ENCODE measurements at places on chromosomes 16 and 17. TPM values are rescaled to one million over a fixed set of nuclear protein-coding genes. Genes with fewer than 3 reads are reported as not detected.

- peak; percentile 94 for DNase-seq
Measured at GRCh38 chr17:45170931-45171337, 9.3 kb downstream of the HEXIM2 start.

DNA sequence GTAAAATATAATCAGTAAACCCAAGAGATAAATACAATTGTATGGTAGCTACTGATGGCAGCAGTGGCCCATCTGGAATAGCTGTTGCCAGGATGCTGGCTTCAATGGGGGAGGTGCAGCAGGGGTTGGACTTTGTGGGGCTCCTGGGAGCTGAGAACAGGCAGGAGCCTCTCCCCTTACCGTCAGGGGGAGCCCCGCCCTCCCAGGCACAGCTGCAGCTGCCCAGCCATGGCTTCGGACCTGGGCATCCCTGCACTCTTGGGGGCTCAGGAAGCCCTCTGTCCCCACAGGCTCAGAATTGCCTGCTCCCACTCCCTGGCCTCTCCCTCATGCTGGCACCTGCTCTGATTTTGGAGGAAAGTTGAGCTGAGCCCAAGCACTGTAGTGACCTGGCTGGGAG is 741.1 kb downstream of the CDH11 start:
- DNase-seq = no peak

DNA sequence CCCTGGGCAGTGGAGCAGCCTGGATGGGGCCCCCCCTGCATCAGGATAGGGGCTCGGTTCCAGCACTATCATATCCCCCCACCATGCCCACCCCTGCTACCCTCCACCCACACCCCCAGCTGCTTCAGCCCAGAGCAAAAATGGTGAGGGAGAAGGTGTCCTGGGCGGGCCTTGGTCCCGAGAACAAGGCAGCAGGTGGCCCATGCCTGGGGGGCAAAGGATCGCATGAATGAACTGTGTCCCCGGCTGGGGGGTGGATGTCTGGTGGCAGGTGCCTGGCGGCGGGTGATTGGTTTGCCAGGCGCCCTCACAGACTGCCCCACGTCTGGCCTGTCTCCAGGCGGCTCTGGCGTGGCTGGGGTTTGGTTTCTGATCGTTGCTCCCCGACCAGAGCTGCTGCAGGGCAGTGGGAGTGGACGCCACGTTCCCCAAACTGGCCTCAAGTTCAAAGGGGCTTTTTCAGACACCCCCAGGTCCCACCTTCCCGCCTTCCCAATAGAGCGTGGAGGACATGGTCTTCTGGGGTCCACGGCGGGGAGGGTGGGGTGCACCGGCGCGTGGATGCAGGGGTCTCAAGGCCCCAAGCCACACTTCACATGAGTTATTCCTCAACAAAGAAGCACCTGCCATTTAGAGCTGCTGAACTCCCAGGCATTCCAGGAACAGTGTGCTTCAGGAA is 12.6 kb downstream of the UTS2R start:
- DNase-seq = no peak

- no peak for DNase-seq
Measured at GRCh38 chr17:38667787-38668122, 7.0 kb downstream of the EPOP start.

GRCh38 chr17:74150428-74151025 is 53.0 kb upstream of the RPL38 start:
- DNase-seq = peak; percentile 77

DNA sequence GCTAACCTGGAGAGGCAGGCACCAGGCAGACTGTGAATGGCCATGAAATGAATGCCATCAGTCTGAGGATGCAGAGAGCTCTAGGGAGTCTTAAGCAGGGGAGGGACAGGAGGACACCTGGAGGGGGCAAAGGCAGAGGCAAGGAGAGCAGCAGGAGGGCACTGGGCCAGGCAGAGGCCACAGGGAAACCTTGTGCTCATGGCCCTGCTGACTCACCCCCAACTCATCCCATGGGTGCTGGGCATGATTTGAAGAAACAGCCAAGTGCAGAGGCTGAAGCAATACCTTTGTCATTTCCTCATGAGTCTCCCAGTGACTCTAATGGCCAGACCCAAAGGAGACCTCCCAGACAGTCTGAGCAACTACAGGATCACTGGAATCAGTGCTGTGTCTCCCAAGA is 141.4 kb downstream of the TMEM132E start:
- DNase-seq = no peak

DNA sequence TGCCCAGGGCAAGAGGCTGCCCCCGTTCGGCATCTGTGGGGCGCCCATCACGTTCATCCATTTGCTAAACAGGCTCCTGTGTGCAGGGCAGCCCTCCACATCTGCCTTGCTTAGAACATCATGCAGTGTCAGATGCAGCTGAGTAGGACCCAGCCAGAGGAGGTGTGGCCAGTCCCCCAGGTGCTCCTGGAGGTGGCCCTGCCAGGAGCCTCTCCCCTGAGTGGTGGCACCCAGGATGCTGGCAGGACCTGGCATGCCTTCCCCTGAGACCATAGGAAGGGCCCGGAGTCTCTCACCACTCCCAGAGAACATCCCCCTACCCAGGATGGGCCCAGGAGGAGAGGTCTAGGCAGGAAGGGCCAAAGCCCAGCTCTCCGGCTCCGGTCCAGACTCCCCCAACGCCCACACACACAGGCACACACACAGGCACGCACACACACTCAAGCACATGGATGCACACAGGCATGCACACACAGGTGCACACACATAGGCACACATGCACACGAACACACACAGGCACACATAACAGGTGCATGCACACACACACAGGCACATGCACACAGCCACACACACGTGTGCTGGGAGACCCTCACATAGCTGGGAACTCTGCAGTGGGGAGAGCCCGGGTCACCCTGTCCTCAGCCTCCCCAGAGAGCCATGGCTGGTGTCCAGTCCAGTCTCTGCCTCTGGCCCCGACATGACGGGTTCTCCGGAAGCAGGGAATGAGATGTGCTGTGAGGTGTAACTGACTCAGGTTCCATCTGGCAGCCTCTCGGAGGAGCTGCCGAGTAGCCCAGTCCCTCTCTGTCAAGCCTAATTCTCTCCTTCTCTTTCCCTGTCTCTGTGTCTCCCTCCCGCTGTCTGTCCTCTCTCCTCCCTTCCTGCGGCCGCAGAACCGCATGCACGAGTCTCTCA is 74.6 kb downstream of the AMFR start:
- no peak for DNase-seq

DNA sequence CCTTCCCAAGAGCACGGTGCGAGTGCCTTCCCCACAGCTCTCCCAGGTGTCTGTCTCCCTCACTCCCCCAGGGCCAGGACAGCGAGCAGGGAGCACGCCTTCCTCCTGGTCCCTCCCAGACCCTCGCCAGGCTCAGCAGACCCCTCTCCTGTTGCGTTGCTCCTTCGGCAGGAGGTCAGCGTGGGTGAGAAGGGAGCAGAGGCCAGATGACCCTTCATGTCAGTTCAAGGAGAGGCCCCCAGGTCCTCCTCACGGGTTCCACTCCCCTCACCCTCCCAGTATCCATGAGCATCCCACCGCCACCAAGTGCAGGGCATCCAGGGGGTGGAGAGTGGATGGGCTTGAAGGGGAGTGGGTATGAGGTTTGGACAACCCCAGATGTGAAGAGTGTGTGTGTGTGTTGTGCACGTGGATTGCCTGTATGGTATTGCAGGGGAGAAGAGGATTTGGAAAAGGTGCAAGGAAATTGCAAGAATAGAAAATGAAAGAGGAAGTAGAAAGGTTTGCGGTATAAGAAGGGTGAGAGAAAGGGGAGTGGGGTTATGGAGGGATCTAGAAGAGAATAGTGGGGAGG is 17.7 kb downstream of the SGCA start:
- no peak for DNase-seq

GRCh38 chr17:63722403-63722802 is 19.2 kb downstream of the STRADA start:
- DNase-seq = no peak

- peak; percentile 87 for DNase-seq
Measured at GRCh38 chr17:68290268-68290954, 516 bp downstream of the SLC16A6 start.

DNA sequence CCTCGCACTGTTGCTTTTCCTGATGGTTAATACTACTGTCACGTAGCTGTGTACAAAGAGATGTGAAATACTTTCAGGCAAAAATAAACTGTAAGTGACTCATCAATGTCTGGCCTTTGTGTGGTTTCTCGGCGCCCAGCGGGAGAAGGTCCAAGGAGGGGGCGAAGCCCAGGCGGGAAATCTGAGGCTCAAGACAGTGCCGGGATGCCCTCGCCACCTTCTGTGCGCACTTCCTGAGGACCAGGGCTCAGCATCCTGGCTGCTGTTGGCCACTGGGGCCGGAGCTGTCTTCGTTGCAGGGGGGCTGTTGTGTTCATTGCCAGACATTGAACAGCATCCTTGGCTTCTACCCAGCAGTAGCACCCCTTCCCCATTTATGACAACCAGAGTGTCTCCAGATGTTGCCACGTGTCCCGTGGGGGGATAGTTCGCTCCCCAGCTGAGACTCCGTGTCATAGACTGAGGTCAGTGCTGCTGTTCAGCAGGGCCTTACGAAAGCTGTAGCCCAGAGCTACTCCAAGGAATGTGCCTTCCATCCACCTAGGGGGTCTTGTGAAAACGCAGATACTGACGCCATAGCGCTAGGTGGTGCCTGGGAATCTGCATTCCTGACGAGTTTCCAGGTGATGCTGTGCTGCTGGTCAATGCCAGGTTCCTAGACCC is 67.3 kb upstream of the PLCG2 start:
- no peak for DNase-seq

- DNase-seq = no peak
Measured at GRCh38 chr16:19690196-19690595, 27.8 kb downstream of the KNOP1 start.

DNA sequence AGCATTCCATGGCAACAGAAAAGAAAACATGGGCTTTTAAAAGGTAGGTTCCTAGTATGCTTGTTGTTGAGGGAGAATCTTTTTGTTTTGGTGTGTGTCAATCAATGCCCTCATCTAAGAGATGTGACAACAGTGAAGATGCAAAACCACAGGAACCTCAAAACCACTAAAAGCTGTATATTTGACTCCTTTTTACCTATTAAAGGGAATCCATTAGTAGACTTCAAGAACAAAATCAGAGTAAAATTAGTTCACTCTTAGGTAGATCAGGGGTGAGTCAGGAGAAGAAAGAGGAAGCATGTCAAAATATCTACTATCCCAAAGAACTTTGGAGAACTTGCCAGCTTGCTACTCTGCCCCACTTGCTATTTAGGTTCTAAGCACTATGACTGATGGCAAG is 89.1 kb downstream of the CDK5R1 start:
- DNase-seq = no peak

- no peak for DNase-seq
Measured at GRCh38 chr17:56919717-56920116, 5.9 kb upstream of the TRIM25 start.

Gene CD300E
- 0.37 TPM for total RNA-seq

Gene CTRB1
- 1.0 TPM for total RNA-seq

Gene SDR42E2
- total RNA-seq = not detected

Gene CANT1
- 31.7 TPM for total RNA-seq

Gene ZNF276
- 51.2 TPM for total RNA-seq

Gene STXBP4
- 2.8 TPM for total RNA-seq
